Activated naive CD8-positive, alpha-beta T cell treated with anti-CD3 and anti-CD28 coated beads for 36 hours (primary cell): ENCODE measurements at places on chromosomes 1 and 21.

DNA sequence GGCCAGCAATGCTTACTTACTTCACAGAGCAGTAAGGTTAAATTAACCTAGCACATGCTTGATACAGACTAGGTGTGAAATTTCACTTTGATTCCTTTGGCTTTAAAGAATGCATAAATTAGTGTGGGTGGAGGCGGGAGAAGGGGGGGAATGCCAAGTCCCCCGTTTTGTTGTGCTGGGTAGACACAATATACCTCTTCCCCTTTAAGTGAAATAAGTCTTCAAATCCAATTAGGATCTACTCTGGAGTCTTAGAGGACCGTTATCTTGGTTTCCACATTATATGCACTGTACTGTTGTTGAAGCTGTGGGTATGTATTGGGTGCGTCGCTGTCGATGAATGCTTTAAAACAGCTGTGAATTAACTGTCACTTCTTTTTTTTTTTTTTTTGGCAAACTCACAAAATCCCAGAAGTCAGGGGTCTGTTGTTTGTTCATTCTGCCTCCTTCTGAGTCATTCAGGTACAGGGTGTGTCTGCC is 1.6 kb upstream of the S1PR1 start:
- peak; percentile 32 for DNase-seq

DNA sequence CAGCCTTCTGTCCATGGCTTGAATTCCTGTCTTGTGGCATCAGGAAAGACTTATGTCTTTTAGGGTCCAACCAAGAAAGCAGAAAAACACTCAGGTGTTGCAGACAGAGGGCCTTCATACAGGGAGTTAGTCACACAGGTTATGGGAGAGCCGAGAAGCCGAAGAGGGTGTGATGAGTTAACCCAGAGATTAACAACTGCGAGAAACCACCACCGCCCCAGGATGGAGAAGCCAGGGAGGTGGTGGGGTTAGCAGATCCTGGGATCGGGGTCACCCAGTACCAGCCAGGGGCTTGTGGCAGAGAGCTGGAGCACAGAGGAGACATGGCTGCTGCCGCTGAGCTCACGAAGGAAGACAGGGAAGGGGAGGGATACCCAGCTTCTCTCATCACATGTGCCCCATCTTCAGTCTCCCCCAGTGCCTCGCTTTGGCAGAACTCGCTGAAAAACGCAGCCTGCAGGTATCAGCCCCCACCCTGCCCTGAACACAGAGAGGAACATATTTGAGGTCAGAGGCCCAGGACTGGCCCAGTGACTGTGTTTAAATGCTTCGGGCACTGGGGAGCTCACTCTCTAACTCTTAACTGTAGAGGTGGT is 58.7 kb downstream of the RUNX3 start:
- DNase-seq, result no peak

- no peak for DNase-seq
These were observed 14.1 kb downstream of the TTC3 start for GRCh38 chr21:37087188-37087587.

DNA sequence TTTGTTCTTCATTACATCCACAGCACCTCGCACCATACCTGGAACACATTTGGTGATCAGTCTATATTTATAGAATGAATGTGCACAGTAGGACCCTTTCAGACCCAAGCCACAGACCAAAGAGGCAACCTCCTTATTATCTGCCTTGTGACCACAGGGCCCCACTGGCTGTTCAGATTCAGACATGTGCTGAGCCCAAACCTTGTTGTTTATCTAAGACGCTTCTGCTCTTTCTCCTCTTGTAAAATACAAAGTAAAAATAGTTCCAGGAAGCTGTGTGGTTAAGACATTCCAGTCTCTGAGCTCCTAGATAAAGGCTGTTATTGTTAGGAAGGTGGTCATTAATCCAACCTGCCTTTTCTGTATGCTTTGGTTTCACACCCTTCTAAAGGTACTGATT is 3.6 kb upstream of the SCMH1 start:
- no peak for DNase-seq

DNA sequence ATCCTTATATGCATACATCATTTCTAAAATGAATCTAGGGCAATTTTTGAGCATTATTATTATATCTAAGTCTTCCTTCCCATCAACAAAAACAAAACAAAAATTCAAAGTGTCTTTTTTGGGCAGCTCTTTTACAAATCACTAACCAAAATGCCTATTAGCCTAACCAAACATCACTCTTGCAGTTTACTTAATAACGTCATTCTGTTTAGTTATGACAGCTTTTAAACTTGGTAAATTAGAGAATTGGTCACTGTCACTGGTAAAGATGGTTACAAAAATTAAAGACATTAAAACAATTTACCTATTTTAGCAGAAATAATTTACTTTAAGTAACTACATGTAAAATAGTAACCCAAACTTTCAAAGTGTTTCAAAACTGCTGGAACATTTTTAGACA is 2.8 kb downstream of the ARHGAP29 start:
- no peak for DNase-seq

DNA sequence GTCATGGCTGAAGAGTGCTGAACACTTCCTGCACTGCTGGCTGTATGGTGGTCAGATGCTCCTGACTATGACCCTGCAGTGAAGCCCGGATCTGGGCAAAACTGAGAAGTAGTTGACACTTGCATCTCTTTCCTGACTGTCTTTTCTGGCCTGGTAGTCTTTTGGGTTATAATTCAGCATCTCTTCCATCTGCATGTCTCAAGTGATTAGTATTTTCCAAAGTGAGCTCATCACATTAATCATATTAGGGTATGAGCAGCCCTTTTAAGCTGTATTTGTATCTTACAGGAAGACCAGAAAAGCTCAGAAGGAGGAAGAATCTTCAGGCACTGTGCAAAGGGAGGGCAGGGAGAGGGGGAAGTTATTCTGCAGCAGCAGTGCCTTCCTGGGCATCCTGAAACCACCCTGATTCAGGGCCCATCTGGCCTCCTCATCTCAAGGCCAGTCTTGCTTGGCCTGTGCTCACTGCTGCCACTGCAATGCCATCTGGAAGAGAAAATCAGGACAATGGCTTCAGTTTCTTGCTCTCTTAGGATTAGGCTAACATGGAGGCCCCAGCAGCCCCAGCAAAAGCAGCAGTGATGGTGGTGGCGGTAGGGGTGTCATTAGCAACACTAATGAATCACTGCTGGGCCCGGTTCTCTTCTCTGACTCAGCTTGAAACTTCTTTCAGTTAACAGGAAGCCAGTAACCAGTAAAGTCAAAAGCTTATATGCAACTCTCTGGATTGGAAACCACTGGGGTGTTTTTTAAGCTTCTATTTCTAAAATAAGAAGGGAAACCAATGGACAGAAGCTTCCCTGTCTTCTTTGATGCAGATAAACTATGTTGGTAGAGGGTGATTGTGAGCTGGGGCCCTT is 63.3 kb upstream of the WDR26 start:
- DNase-seq, result peak; percentile 75

- no peak for DNase-seq
These were observed 58.4 kb downstream of the SAMSN1 start for GRCh38 chr21:14487490-14488432.

GRCh38 chr1:15810073-15810472 is 2.6 kb upstream of the UQCRHL start:
- DNase-seq, result no peak

GRCh38 chr1:21072721-21073120 is 104.0 kb downstream of the EIF4G3 start:
- DNase-seq, result no peak

DNA sequence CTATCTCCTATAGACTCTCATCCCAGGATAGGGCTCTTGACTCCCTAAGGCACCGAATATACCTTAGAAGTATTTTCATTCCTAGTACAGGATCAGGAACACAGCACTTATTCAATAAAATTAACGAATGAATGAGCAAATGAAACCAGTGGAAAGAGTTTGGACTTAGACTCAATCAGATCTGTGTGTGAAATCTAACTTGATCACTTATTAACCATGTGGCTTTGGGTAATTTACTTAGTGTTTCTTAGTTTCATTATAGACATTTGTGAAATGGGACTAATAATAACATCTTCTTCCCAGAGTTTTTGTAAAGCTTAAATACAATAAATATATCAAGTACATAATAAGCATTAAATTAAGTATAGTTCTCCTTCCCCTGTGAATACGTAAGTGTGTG is 230.1 kb downstream of the ADGRL2 start:
- DNase-seq, result no peak
